ENCODE measurements at places on chromosomes 6 and 20.
A peak's percentile ranks its signal among the peaks of the same experiment; 100 is the strongest.

DNA sequence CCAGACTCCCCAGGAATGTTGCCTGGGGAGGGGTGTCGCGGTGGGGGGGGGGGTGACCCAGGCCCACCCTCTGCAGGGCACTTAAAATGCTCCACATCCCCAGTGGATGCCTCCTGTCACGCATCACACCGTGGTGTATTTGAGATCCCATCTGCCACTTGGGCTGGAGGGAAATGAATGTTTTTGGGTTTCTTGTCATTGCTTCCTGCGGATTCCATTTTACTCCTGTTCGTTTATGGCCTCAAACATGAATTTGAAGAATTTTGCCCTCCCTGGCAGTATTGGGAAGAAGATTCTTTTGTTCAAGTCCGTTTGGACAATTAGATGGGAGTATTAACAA lies 544 bp upstream of the KHDC1 start:
- no peak for DNase-seq
- H3K4me3 ChIP-seq, result peak overlapping the region; percentile 64
- H3K36me3 ChIP-seq, result no peaks in the 10 kb centered on the region
- peaks cover 19% of the 10 kb centered on the region for H3K4me1 ChIP-seq

- H3K27ac ChIP-seq, result no peak overlapping the region
- peaks cover 19% of the 10 kb centered on the region for H3K4me1 ChIP-seq
- H3K4me3 ChIP-seq, result peak overlapping the region; percentile 45
- no peak for DNase-seq
- H3K36me3 ChIP-seq, result no peaks in the 10 kb centered on the region
Observed at GRCh38 chr20:51801823-51802123, 548 bp downstream of the SALL4 start.

GRCh38 chr6:170525795-170526194 lies 27.3 kb downstream of the PSMB1 start:
- no peak overlapping the region for H3K27ac ChIP-seq
- no peaks in the 10 kb centered on the region for H3K27me3 ChIP-seq
- no peak overlapping the region for H3K4me3 ChIP-seq
- no peaks in the 10 kb centered on the region for H3K36me3 ChIP-seq

DNA sequence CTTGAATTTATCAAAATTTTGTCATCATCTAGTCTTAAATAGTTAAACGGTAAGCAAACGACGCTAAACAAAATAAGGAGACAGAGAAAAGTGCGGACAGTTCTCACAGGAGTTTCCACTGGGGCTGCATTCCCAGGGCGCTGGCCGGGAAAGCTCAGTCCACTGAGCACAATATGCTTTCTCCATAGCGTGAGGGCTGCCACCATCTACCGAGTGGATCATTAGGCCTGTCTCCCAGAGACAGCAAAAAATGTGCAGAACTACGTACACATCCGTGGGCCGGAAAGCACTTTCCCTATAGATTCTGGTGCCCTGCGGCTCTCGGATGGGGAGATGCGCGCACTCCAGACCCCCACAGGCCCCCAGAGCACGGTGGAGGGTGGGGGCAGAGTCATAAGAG lies 84.9 kb downstream of the THBS2 start:
- no peaks in the 10 kb centered on the region for H3K27me3 ChIP-seq
- H3K4me1 ChIP-seq, result no peaks in the 10 kb centered on the region
- H3K27ac ChIP-seq, result no peak overlapping the region

DNA sequence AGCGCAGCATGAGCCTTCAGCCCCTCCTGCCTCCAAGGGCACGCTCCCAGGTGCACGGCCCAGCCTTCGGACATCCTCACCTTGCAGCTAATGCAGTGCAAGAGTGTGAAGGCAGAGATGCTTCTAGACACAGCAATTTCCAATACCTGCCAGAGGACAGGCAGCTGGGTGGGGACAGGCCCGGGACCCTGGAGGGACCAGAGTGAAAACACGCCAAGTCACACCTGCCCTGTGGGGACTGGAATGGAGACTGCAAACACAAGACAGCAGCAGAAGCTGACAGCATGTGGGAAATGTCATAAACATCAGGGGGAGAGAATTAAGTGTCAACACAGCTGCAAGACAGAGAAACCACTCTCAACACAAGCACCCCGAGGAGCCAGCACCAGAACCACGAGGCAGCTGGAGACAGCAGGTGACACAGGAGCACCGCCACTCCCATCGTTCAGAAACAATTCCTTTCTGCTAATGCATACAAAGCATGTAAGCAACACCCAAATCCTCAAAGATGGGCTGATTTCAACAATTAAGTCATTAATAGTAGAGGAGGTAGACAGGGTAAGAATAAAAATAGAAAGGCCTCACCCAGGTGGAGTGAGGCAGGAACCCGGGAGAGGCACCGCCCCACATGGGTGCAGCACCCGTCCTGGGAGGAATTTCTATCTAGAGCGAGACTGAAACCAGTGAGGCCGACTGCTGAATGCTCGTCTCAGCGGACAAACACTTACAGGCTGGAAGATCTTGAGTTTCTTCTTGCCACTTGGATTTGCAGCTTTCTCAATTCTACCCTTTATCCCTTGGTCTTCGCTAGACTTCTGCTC lies 17.1 kb downstream of the DIDO1 start:
- peaks cover 98% of the 10 kb centered on the region for H3K36me3 ChIP-seq
- no peaks in the 10 kb centered on the region for H3K27me3 ChIP-seq

- peaks cover 25% of the 10 kb centered on the region for H3K36me3 ChIP-seq
- DNase-seq, result no peak
- H3K4me1 ChIP-seq, result no peaks in the 10 kb centered on the region
- H3K4me3 ChIP-seq, result no peak overlapping the region
- H3K27me3 ChIP-seq, result no peaks in the 10 kb centered on the region
- no peak overlapping the region for H3K27ac ChIP-seq
Observed at GRCh38 chr20:39029364-39029763, 67.2 kb downstream of the DHX35 start.

DNA sequence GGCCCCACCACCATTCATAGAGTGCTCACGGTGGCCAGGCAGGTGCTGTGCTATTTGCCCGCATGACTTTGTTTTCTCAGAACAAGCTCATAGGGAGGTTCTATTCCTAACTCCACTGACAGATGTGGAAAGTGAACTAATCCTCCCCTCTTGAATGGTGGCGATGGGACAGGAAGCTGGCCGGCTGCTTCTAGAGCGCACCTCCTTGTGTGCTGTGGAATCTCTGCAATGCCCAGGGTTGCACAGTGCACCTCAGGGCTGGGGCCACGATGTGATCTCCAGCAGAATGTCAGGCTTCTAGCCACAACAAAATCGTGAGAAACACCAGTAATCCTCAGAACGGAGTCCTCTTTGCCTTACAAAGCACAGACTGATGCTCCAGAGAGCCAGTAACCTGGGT lies 53.8 kb upstream of the SLC22A23 start:
- no peaks in the 10 kb centered on the region for H3K36me3 ChIP-seq
- no peak overlapping the region for H3K27ac ChIP-seq
- DNase-seq, result no peak
- H3K4me3 ChIP-seq, result no peak overlapping the region
- no peaks in the 10 kb centered on the region for H3K27me3 ChIP-seq

DNA sequence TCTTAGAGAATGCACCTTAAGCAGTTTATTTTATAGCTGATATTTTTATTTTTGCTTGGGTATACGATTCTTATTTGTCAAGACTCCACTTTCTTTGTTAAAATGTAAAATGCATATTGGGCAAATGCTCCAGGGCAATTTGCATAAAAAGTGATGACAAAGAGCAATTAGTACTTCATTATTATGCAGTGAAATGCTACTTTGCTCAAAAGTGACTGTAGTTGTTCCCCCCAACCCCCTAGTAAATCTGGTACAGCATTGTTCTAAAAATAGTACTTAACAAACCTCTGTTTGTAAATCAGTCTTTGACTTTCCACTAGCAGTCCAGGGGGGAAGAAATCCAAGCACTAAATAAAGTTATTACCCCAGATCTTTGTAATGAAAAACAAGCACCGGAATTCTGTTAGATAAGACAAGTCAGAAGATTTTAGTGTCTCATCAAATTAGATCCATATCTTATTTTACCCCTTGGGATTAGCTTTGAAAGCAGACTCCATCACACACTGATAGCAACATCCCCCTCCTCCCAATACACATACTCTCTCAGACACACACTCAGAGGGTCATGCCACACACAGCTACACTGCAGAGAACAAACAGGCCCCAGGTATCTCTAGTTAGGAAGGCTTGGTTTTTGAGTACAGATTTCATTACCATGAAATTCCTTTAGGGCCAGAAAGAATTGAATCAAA lies 32.9 kb upstream of the BACH2 start:
- H3K36me3 ChIP-seq, result no peaks in the 10 kb centered on the region
- no peak overlapping the region for H3K27ac ChIP-seq
- no peak overlapping the region for H3K4me3 ChIP-seq

DNA sequence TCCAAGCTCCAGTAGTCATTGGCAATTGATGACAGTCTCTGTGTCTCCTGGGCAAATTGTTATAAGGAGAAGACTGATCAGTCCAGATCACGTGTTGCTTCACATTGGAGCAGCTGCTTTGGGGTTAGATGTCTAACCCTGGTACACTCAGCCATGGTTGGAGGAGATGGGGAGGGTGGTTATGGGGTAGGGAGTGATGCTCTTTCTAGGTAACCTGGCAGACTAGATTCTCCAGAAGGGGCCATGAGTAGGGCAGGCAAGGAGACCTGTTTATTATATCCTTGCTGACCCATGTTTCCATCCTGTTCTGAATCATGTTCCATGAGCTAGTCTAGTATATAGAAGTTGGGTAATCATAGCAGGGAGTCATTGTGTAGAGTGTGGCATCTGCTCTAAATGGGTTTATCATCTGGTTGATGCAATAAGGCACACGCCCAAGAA lies 50.8 kb upstream of the BACH2 start:
- no peak overlapping the region for H3K4me3 ChIP-seq
- no peaks in the 10 kb centered on the region for H3K4me1 ChIP-seq
- no peaks in the 10 kb centered on the region for H3K36me3 ChIP-seq
- no peak overlapping the region for H3K27ac ChIP-seq

DNA sequence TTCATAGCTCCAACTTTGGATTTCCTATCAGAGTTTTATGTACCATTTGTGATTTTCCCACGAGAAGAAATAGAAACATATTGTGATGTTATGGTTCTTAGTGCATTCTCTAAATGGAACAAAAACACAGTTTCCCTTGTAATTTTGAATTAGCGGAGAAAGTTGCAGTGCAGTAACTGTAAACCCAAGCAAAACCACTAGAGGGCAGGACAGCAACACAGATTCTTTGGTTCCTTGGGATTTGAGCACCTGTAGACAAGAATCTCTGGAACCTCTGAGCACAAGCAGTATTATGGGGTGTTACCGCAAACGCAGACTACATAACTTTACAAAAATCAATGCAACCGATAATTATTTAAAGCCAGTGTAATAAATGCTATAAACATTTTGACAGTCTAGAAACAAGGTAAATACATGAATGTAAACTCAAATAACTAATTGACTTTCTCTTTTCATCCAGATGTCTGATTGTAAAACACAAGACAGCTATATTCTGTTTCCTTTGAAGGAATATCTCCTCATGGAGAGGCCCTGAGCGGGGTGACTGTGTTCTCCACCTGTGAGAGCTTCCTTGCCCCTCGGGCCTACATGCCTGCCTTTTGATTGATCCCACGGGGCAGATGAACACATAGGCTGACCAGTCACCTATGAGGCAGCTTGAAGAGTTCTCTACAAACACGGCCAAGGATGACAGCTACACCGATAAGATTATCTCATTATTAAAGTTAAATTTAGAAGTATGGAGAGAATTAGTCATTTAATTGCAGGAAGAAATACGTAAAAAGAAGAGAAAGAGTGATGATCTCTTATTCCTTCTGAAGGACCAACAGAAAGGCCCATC lies 67.5 kb upstream of the COL21A1 start:
- no peaks in the 10 kb centered on the region for H3K4me1 ChIP-seq
- no peak for DNase-seq
- H3K27me3 ChIP-seq, result no peaks in the 10 kb centered on the region

DNA sequence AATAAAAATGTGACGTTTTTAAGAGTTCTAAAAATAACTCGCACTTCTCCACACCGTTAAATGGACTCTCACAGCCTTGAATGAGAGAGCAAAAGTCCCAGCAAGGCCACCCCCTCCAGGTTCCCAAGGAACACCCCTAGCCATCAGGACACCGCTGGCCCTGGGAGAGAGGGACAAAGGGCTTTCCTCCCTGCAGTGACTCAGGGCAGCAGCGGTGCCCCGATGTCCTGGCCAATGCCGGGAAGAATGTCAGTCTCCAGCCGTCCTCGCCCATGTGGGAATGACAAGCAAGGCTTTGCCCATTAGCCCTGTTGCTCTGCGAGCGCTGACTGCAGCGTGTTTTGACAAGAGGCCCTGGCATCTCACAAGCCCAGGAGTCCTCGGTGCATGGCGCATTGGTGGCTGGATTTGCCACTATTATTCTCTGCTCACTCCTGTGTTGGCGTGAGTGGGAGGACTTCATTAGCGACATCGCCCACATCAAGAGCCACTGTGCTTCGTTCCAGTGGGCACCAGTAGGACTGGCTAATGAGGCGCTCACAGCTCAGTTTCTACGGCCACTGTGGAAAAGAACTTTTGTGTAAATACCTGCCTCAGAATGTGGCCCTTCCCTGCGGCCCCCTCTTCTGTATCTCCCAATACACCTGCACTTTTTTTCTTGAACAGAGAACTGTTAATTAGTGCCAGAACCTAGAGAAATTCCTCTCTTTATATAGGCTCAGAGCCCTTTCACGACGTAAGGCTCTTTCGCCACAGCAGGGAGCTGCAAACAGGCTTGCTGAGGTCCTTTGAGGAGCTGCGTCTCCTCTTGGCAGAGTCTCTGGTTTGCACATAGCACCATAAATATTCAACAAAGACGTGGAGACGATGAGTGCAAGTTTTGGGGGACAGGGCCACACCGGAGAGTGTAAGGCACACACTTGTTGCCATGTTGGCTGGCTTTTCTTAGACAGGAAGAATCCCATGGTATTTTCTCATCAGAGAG lies 336.6 kb downstream of the TAF4 start:
- no peak overlapping the region for H3K4me3 ChIP-seq
- no peaks in the 10 kb centered on the region for H3K4me1 ChIP-seq
- H3K27ac ChIP-seq, result no peak overlapping the region
- peak; percentile 40 for DNase-seq
- no peaks in the 10 kb centered on the region for H3K27me3 ChIP-seq

GRCh38 chr20:19815553-19815991 lies 57.5 kb downstream of the RIN2 start:
- H3K36me3 ChIP-seq, result no peaks in the 10 kb centered on the region
- peaks cover 39% of the 10 kb centered on the region for H3K4me1 ChIP-seq
- no peaks in the 10 kb centered on the region for H3K27me3 ChIP-seq
- peak overlapping the region; percentile 5 for H3K27ac ChIP-seq
- DNase-seq, result no peak
- H3K4me3 ChIP-seq, result no peak overlapping the region

- no peak overlapping the region for H3K4me3 ChIP-seq
- DNase-seq, result no peak
- no peaks in the 10 kb centered on the region for H3K36me3 ChIP-seq
- no peak overlapping the region for H3K27ac ChIP-seq
- H3K27me3 ChIP-seq, result no peaks in the 10 kb centered on the region
Observed at GRCh38 chr6:154705471-154706113, 27.6 kb upstream of the SCAF8 start.

DNA sequence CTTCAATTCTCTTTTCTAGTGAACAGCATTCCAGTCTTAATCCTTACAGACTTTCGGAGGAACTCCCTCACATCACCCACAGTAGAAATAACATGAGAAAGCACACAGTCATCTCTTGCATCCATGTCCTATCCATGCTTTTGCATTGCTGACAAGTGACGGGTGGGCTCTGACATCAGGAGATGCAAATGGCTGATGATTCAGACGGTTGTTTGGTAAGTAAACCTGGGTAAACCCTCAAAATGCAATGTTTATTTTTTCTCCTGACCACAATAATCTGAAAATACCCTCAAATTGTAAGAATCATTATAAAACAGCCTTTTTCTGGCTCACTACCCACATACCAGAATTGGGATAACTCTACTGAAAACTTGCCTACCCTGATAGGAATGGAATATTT lies 792.0 kb downstream of the MAFB start:
- no peak overlapping the region for H3K27ac ChIP-seq
- no peaks in the 10 kb centered on the region for H3K27me3 ChIP-seq
- no peak for DNase-seq
- H3K36me3 ChIP-seq, result no peaks in the 10 kb centered on the region
- no peaks in the 10 kb centered on the region for H3K4me1 ChIP-seq

Measured in spleen (tissue), 13 donors.